CD4-positive, alpha-beta memory T cell (primary cell): ENCODE measurements at places on chromosomes 6 and 20.

DNA sequence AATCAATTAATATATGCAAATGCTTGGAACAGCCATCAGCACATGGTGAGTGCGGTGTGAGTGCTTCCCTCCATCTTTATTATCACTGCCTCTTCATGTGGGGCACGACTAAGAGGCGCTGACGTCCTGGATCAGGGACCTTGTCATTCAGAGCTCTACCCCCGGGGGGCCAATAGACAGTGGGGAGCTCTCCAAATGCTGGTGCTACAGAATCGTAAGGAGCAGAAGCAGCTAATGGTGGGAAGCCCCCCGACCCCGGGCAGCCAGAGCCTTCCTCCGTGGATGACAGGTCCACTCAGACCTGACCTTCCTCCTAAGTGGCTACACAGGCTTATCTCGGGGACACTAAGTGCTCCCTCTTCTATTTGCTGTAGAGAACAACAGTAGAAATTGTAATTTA is 257.5 kb upstream of the PMEPA1 start:
- DNase-seq, result no peak

DNA sequence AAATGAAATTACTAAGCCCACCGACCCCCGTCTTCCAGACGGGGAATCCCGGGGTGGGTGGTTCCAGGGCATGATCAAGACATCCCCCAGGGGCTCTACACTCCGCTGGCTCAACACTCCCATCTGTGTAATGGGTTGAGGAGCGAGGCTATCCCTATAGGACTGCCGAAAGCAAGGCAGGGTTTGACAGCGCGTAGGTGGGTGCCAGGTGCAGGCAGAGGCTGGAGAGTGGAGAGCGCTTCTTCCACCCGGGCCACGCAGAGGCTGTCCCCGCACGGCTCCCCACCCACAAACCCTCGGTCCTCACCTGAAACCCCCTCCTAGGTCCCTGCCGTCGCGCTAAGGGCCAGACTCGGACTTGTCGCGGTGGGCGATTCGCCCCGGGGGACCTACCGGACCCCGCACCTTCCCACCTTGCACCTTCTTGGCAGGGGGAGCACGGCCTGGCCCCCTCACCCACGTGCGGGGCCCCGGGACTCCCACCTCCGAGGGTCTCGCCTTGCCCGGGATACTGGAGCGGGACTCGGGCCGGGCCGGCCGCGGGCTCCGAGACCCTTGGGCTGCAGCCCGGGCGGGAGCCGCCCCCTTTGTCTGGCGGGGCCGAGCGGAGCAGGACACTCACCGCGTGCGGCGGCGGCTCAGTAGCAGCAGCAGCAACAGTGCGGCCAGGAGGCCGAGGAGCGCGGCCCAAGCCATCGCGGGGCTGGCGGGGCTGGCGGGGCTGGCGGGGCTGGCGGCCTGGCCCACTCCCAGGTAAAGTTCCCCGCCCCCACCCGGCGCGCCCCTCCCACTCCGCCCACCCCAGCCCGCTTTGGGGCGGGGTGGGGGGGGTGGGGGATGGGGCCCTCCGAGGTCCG is at the start of gene PTGIS:
TSS of gene PTGIS (minus strand) at position 717 of the 857 bp plus-strand sequence. CDS start at position 696, 21 bp downstream.
- no peak for DNase-seq

DNA sequence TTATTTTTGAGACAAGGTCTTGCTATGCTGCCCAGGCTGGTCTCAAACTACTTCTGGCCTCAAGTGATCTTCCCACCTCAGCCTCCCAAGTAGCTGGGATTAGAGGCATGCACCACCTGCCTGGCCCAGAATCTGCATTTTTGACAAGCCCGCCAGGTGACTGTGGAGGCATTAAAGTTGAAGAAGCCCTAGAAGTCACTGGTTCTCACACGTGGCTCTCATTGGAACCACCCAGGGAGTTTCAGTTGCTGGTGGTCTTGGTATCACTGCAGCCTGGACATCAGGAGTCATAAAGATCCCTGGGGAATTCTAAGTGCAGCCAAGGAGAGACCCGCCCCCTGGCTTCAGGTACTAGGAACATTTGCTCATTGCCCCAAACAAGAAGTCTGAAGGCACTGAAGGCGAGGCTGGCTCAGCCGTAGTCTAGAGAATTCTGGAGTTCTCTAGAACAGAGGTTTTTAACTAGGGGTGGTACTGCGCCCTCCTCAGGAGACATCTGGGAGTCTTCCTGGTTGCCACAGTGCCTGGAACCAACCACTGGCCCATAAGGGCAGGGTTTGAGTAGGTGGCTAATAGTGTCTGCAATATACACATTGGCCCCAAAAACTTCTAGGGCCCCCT is 182.8 kb downstream of the ZMYND8 start:
- no peak for DNase-seq

- no peak for DNase-seq
Measured at GRCh38 chr6:71332012-71332411, 43.4 kb downstream of the OGFRL1 start.

DNA sequence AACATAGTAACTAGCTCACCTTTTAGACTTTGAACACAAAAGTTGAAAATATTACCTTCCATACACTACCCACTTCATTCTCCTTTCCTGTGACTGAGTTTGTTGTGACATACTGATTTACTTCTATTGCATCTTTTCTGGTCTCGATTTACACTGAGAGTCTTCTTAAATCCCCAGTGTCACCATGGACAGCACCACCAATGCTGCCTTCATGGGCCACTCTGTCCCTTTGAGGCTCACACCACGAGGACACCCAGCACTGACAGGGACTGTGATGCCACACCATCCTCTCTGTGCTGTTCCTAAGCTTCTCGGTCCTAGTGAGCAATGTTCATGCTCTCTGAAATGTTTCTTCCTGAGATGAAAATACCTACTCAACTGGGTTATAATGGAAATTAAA is 337.1 kb upstream of the IRAK1BP1 start:
- DNase-seq, result no peak

- DNase-seq, result no peak
Measured at GRCh38 chr6:144715344-144715743, 430.2 kb downstream of the UTRN start.

GRCh38 chr6:90350689-90351554 is 54.3 kb upstream of the BACH2 start:
- peak; percentile 77 for DNase-seq

DNA sequence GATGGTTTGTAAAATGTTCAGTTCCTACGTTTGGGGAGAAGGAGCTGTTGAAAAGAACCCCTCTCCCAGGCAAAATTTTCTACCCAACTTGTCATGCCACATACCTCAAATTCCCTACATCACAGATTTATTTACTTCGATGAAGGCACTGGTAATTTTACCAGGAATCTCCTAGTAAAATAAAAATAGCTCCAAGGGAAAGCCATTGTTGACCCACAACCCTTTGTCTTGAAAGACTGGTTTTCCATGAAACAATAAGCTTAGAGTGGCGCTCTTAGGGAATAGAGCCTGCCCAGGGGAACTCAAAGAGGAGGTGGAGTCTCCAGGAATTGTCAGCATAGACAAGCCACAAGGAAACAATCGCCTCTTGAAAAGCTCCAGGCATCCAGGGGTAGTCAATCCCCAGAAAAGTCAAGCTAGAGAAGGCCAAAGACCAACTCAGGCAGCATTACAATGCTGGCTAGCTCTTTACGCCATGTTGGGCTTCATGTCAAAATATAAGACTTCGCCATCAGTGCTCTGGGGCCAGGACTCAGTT is 99.2 kb upstream of the RREB1 start:
- no peak for DNase-seq

- no peak for DNase-seq
Measured at GRCh38 chr6:17845598-17845997, 138.9 kb upstream of the NUP153 start.

DNA sequence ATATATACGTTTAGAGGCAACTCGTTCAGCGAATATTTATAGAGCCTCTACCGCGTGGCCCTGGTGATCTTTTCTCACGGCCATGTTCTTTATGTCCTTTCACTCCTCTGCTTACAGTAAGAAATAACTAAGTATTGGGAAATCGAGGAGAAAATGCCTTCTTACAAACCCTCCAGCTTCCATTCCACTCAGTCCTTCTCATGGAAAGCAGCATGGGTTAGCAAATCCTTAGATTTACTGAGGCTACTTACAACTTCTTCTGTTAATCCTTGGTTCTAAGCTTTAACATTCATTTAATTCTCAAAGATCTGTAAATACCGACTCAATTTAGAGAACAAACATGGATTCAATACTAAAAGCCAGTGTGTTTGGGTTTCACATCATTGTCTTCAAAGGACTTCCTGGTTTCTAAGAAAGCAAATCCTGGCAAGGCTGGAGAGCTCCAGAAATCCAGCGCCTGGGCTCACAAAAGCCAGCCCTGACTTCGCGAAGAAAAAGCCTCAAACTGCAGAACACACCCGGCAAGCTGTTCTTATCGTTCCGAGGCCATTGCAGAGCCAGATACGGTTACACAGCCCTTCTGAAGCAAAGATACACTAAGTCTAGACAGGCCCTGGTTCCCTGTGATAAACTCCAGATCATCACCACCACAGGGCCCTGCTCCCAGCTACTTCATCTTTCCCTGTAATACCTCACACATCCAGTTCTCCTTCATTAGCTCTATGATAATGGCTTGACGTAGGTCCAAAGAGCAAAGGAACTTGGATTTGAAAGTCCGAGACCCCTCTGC is 19.2 kb downstream of the AGPAT4 start:
- DNase-seq, result no peak

DNA sequence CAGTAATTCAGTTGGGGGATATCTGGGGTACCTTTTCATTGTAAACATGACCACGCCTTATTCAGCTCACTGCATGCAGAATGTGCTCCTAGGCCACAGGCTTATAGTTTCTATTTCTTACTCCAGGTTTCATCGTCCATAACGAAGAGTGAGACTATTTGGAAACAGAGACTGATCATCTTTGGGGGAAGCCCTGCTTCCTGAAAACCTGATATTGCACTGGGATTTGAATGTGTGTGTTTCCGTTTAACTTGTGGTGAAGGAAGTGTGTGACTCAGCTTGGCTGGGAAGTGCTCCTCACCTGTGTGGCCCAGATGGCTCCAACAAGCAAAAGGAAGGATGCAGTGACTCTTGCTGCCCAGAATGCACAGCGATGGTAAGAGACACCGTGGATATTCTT is 19.6 kb upstream of the LTV1 start:
- DNase-seq, result no peak

DNA sequence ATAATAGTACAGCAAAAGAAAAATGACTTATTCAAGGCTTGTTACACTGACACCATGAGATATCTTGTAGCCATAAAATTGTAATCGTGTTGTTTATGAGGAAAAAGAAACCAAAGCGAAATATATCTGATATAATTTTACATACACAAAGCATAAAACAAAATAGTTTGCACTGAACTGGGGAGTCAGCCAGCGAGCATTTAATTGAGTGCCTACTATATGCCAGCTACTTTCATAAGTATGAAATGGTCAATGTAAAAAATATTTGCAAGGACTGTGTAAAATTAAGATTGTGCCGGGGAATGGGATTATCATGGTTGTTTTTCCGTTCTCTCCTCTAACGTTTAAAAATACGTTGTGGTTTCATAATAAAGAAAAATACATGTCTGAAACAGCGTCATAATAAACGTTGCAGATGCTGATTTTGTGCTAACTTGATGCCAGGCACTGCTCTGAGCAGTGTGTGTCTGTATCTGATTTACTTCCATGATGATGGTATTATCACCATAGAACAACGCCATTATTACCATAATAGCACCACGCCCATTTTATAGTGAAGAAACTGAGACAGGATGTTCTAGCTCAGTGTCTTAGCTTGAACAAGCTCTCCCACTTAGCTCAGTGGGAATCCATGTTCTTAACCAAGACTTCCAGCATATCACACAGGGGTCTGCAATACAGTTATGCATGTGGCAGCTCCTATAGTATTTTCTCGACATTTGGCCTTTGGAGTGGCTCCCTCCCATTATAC is 144.6 kb downstream of the BCAS1 start:
- no peak for DNase-seq

- no peak for DNase-seq
Measured at GRCh38 chr6:3383525-3383924, 73.3 kb downstream of the SLC22A23 start.

DNA sequence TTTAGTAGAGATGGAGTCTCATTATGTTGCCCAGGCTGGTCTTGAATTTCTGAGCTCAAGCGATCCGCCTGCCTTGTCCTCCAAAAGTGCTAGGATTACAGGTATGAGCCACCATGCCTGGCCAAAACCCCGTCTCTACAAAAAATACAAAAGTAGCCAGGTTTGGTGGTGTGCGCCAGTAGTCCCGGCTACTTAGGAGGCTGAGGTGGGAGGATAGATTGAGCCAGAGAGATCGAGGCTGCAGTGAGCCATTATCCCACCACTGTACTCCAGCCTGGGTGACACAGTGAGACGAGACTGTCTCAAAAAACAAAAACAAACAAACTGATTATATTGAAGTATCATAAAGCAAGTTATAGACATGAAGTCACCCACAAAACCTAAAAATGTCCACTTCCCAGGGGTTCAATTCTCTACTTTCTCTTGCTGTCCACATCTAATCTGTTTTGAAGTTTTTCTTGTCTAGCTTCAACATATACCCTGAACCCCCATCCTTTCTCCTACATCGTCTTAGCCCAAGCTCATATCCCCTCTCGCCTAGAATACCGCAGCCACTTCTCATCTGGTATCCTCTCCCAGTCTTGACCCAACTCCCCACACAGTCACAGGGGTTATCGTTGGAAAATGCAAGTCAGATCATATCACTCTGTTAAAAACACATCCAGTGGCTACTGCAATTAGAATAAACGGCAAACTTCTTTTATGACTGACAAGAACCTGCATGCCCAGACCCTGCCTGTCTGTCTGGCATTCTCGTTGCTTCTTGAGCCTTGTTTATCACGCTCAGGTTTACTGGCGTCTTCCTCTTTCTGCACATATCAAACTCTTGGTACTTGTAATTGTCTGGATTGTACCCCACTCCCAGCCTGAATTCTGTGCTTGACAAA is 20.1 kb upstream of the NCOA3 start:
- DNase-seq, result no peak

DNA sequence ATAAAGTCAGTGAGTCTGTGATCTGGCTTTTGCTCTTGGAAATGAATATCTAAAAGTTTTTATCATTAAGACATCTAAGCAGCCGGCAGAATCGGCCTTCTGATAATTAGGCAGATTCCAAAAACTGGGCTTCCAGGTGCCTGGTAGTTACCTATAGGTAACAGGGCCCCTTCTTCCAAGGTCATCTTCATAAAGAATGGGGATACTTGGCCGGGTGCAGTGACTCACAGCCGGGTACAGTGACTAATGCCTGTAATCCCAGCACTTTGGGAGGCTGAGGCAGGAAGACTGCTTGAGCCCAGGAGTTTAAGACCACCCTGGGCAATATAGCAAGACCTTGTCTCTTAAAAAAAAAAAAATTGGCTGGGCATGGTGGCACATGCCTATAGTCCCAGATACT is 12.9 kb upstream of the RBL1 start:
- no peak for DNase-seq
